ENCODE measurements at places on chromosomes 12 and 14. TPM values are rescaled to one million over a fixed set of nuclear protein-coding genes. Genes with fewer than 3 reads are reported as not detected.

Gene GPHN
- 24.3 TPM for total RNA-seq

GRCh38 chr14:93643127-93643526 lies 145.2 kb downstream of the PRIMA1 start:
- no peak for DNase-seq

Gene WSCD2
- 5.4 TPM for total RNA-seq

Gene DNAH10
- total RNA-seq, result 0.06 TPM

Gene PSMD9
- 33.0 TPM for total RNA-seq

DNA sequence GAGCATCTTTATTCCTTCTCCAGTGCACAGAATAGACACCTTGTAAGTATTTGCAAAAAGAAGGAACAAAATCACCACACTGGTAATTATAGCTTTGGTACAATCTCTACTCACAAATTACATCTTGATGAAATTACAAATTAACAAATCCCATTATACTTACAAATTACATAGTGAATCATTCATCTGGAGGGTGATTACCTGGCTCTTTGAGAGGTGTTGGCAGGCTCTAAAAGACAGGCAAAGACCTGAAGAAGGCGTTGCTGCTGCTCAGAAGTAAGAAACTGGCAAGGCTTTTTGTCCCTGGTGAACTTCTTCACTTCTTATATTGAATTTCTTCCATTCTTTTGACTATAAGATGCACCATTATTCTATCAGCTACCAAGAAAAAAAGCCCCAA lies 21.7 kb upstream of the LMNTD1 start:
- no peak for DNase-seq

GRCh38 chr12:47397664-47398281 lies 308.1 kb downstream of the RPAP3 start:
- DNase-seq, result no peak

- DNase-seq, result no peak
Measured at GRCh38 chr14:30596935-30597334, 25.2 kb upstream of the SCFD1 start.

Gene SYNDIG1L
- total RNA-seq, result 0.09 TPM

DNA sequence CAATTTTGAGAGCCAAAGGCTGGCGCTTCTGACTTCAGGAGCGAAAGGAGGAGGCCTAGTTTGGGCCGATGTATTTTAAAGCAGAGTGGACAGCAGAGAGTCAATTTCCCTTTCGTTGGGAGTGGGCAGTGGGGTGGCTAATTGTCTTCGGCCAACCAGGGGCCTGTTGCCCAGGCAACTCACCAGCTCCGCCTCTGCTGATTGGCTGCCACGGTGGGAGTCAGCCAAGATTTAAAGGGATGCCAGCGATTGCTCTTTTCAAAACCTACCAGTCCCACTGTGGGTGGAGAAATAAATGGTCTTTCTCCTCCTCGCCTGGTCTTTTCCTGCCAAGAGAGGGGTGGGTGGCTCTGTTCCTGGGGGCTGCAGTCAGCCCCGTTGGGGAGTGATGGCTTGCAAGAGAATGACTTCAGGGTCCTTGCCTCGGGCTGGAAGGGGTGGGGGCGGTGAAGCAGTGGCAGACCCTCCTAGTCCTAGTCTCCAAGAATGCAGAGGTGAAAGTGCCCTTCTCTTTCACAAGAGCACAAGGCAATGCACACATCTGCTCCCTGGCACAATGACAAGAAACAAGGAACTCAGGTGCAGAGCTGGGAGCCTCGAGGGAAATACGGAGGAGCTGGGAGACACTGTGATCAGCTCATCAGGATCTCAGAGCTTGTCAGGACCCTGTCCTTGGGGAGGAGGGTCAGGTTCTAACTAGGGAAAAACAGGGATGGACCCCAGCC lies 37.7 kb downstream of the RASAL1 start:
- peak; percentile 88 for DNase-seq

DNA sequence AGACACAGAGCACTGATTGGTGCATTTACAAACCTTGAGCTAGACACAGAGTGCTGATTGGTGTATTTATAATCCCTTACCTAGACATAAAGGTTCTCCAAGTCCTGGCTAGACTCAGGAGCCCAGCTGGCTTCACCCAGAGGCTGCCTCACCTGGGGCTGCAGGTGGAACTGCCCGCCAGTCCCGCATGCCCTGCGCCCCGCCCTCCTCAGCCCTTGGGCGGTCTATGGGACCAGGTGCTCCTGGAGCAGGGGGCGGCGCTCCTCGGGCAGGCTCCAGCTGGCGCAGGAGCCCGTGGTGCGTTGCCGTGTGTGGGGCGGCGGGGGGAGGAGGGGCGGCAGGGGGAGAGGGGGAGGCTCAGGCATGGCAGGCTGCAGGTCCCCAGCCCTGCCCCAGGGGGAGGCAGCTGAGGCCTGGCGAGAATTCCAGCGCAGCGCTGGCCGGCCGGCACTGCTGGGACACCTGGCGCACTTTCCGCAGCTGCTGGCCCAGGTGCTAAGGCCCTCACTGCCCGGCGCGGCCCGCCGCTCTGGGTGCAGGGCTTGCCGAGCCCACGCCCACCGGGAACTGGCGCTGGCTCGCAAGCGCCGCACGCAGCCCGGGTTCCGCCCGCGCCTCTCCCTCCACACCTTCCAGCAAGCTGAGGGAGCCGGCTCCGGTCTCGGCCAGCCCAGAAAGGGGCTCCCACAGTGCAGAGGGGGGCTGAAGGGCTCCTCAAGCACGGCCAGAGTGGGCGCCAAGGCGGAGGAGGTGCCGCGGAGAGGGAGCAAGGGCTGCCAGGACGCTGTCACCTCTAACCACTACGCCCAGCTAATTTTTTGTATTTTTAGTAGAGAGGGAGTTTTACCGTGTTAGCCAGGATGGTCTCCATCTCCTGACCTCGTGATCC lies 3.1 kb upstream of the SLCO1B3 start:
- DNase-seq, result no peak

Gene PLXNC1
- 5.1 TPM for total RNA-seq

GRCh38 chr12:114684098-114684869 lies at the start of gene TBX3:
TSS of gene TBX3 (minus strand) at chr12:114684175. CDS start at chr12:114683200, 975 bp downstream.
- DNase-seq, result peak; percentile 97

DNA sequence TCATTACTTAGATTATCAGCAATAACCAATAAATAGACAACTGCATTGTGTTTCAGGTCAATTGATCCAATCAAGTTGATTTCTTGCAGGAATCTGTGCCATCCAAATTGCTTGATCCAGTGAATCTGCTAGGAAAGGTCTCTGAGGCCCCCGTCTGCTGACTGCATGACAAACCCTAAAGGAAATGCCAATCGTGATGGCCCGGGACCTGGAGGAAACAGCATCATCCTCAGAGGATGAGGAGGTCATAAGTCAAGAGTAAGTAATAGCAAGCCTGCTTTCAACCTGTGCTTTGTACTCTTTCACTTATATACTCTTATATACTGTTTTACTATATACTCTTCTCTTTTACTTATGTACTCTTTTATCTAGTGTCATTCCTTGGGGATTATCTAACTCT lies 1.9 kb downstream of the TTLL5 start:
- no peak for DNase-seq

GRCh38 chr14:96861568-96862310 lies 64.6 kb downstream of the VRK1 start:
- no peak for DNase-seq

Gene MYH6
- total RNA-seq, result 13,382 TPM

DNA sequence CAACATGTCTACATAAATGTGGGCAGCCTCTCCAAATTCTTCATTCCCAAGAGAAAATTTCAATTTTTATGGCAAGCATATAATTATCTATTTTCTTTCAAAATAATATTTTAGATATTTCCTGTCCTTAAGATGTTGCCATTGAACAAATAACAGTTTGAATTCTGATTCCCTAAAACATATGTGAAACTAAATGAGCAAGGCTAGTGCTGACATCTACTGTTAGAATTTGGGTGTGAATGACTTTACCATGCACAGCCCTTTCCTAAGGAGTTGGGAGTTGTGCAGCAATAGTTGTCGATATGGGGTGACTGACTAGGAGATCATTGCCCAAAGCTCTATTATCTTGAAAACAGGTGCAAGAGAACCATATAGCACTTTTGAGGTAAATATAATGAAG lies 108.2 kb upstream of the SLC38A4 start:
- DNase-seq, result no peak

GRCh38 chr12:93654421-93654820 lies 22.8 kb upstream of the CRADD start:
- no peak for DNase-seq

DNA sequence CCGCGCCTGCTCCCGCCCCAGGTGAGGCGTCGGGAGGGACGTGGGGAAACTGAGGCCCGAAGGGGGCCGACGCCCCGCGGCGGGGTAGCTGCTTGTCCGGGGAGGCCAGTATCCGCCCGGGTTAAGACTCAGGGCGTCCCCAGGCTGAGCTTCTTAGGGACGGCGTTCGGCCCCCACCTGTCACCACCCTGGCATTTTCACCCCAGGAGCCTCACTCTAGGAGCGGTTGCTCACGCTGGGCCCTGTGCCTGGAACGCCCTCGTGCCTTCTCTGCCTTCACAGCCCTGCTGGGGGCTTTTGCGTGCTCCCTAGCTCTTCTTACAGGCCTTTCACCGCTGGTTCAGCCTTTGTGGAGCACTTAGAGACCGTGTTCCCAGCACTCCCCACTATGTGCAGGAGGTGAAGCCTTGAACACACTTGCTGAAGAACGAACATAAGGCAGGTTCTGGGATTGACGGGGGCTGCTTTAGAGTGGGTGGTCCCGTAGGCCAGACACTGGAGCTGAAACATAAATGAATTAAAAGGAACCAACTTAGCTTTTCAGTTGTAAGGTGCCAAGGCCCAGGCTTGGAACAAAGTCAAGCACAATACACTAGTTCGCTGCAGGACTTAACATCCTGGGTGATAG lies 601 bp downstream of the ZNF839 start:
- peak; percentile 72 for DNase-seq

Gene TIMM9
- 32.7 TPM for total RNA-seq

DNA sequence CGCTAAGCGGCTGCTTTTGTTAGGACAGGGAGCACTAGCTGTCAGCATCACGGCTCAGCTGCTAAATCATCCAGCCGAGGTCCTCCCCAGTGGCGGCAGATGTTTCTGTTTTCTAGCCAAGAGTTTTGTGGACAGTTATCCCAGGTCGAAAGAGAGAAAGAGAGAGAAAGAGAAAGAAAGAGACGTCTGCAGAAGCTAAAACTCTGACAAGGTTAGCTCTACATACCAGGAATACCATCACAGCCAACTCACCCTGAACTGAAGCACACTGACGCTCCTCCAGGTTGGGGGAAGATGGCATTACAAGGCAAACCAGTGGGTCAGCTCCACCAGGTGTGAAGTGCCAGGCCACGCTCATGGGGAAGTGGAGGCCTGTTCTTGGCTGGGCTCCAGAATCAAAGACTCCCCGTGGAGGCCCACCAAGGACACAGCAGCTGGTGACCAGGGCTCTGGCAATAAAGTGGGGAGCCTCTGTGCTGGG lies 64.9 kb upstream of the DICER1 start:
- no peak for DNase-seq

DNA sequence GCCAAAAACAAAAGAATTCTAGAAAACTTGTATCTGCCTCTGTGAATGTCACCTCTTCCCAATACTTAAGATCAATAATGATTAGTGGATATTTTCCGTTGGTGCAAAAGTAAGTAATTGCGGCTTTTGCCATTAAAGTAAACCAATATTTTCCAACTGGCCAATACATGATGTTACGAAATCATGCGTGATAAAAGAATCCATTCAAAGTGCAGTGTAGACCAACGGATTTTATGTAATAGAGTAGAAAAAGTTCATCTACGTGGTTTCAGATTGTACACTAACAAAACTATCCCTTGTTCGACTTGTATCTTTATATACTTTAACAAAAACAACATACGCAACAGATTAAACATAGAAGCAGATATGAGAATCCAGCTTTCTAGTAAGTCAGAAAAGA lies 626 bp upstream of the ZNF268 start:
- no peak for DNase-seq

- peak; percentile 58 for DNase-seq
Measured at GRCh38 chr12:47767216-47767724, 5.8 kb upstream of the SLC48A1 start.

DNA sequence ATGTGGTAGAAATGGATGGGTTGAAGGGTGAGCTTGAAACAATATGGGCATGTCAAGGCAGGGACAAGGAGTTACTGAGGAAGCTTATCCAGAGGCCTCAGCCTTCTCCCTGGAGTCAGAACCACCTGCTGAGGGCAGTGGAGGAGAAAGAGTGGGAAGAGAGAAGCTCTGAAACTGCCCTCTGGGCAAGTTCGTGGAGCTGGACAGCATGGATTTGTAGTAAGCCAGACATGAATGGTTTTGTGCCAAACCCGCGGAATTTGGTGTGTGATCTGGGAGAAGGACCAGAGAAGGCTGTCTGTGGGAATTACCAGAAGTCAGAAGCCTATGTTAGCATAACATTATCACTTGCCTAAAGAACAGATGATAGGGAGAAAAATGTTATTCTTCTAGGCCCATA lies 164.8 kb downstream of the SLC41A2 start:
- DNase-seq, result peak; percentile 55

GRCh38 chr12:23204933-23205778 lies 580.2 kb downstream of the ETNK1 start:
- DNase-seq, result no peak

GRCh38 chr14:102277874-102278630 lies 26.9 kb downstream of the MOK start:
- DNase-seq, result no peak

- DNase-seq, result peak; percentile 62
Measured at GRCh38 chr14:74514471-74514941, 20.9 kb downstream of the ISCA2 start.

Gene APEX1
- total RNA-seq, result 93.7 TPM

Gene RTL1
- total RNA-seq, result not detected

DNA sequence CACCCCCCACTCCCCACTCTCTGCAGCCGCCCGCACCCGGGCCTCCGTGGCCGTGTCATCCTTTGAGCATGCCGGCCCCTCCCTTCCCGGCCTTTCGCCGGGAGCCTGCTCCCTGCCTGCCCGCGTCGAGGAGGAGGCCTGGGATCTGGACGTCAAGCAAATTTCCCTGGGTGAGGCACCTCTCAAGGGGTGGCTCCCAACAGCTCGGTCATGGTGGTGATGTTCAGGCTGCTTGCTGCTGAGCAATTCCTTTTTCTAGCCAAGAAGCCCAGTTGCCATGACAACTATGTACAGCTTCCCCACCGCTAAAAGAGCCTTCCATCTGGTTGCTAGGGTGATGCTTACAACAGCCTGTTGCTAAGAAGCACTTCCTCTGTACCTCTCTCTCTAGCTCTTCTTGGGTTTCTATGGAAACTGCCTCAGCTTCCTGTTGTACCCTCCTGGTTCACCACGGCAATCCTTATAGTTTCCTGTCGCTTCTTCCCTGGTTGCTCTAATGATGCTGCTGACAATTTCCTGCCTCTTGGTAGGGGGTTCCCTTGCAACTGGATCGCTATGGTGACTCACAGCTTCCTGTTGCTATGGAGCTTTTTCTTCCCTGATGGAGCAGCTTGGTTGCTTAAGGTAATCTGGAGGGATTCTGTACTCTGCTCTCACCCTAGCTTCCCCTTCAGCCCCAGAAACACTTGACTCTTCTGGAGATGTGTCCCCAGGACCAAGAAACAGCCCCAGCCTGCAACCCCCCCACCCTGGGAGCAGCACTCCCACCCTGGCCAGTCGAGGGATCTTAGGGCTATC lies 11.0 kb downstream of the ZNF219 start:
- peak; percentile 69 for DNase-seq

GRCh38 chr14:38469156-38469555 lies 213.3 kb upstream of the CLEC14A start:
- DNase-seq, result no peak

Gene TAS2R7
- not detected for total RNA-seq

Measured in right cardiac atrium (tissue), 5 donors.